ENCODE measurements at places on chromosomes 1 and 21. TPM values are rescaled to one million over a fixed set of nuclear protein-coding genes. Genes with fewer than 3 reads are reported as not detected.

Gene WDR64
- not detected for total RNA-seq

Gene EDN2
- 6.3 TPM for total RNA-seq

Gene SNX7
- total RNA-seq = 54.0 TPM

Gene ALPL
- total RNA-seq = 0.43 TPM

Gene HSPA6
- total RNA-seq = 0.12 TPM

Gene TRAF3IP3
- not detected for total RNA-seq

Gene NTNG1
- total RNA-seq = 25.8 TPM

Gene ARHGEF11
- 19.3 TPM for total RNA-seq

Gene CTSE
- not detected for total RNA-seq

Gene RSRP1
- 32.4 TPM for total RNA-seq

Gene A3GALT2
- not detected for total RNA-seq

Gene PRKAB2
- total RNA-seq = 8.1 TPM

Gene CYP4X1
- total RNA-seq = not detected

Gene PTGFR
- 0.14 TPM for total RNA-seq

Gene NECTIN4
- total RNA-seq = 3.0 TPM

Gene CFHR1
- not detected for total RNA-seq

Gene GCSAML
- total RNA-seq = not detected

Gene SPRR2G
- not detected for total RNA-seq

Gene CFHR3
- not detected for total RNA-seq

Gene ECE1
- 98.7 TPM for total RNA-seq

Gene MFSD2A
- 5.3 TPM for total RNA-seq
